Esophagus muscularis mucosa (tissue), 4 donors: ENCODE measurements at places on chromosomes 5 and 9.

DNA sequence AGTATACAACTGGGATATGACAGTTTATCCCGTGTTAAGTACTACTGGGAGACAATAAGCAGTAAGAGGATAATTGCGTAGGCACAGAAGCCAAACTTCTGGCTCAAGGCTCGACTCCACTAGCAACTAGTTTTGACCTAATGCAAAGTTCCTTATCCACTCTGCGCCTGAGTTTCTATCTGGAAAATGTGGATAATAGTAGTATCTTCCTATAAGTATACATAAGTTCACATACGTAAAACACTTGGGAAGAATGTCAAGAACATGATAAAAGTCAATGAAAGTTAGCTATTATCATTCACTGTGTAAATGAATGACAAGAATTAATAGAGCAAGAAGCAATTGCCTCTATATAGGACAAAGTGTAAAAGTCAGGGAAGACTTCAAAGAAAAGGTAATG, 45.7 kb downstream of the FTMT start:
- no peaks in the 10 kb centered on the region for H3K27me3 ChIP-seq
- no peaks in the 10 kb centered on the region for H3K36me3 ChIP-seq
- H3K4me3 ChIP-seq = no peak overlapping the region
- DNase-seq = no peak
- H3K4me1 ChIP-seq = no peaks in the 10 kb centered on the region

DNA sequence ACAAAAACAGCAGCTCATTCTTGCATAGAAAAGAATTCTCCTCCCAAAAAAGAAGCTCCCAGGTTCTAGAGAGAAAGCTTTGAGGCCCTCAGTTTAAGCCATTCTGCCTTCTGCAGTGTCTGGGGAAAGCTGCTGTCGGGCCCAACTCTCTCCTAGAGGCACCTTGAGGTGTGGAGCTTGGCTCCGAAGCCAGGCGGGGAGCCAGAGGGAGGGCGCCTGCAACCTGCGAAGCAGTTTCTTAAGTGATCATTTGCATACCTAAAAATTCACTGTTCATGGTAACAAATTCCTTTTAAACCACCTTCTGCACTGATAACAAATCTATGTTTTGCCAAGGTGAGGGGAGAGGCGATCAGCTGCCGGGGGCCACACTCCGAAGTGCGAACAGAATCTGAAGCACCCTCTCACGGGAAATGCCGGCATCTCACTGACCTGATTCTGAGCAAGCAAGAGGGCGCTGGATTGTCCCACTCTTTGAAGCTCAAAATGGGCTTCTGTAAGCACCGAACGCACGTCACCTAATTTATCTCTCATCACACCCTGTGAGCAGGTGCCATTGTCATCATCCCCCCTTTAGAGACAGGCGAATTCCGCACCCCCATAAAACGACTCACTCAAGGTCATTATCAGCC, 86.1 kb downstream of the GTF3C4 start:
- H3K27me3 ChIP-seq = no peaks in the 10 kb centered on the region
- H3K36me3 ChIP-seq = no peaks in the 10 kb centered on the region
- DNase-seq = no peak
- H3K4me3 ChIP-seq = no peak overlapping the region
- no peaks in the 10 kb centered on the region for H3K4me1 ChIP-seq

DNA sequence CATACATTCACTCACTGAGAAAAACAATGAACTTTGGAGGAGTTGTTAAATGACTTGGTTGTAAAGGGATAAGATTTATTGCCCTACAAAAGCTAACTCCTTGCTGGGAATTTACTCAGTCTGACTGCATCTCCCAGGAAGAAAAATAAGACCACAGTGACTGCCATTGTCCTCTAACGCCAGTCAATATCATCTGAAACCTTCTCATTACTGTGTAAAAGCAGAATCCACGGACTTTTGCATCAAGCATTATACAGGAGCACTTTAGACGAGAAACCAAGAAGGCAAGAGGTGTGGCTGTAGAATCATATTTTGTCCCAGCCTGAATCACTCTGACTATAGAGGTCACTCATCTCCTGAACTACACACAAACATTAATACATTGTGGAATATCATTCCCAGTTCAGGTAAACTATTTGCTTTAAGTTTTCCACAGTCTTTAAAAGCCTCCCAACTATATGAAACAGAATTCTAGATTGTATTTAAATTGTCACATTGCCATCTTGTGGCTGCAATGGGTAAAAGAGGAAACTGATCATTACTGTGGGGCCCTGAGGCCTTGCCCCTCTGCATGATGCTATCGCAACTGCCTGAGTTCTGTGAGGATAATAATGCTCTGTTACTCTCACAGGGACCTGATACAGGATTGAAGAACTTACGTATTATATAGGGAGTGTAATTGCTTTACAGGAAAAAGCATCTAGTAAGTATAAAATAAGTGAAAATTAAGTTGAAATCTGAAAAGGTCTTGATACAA, 142.9 kb downstream of the SLCO4C1 start:
- H3K27ac ChIP-seq = no peak overlapping the region
- H3K4me1 ChIP-seq = no peaks in the 10 kb centered on the region
- no peaks in the 10 kb centered on the region for H3K27me3 ChIP-seq
- H3K4me3 ChIP-seq = no peak overlapping the region
- no peak for DNase-seq

GRCh38 chr9:38233343-38233742, 159.2 kb upstream of the ALDH1B1 start:
- H3K4me1 ChIP-seq = no peaks in the 10 kb centered on the region
- no peaks in the 10 kb centered on the region for H3K27me3 ChIP-seq
- H3K27ac ChIP-seq = no peak overlapping the region
- no peaks in the 10 kb centered on the region for H3K36me3 ChIP-seq
- H3K4me3 ChIP-seq = no peak overlapping the region

GRCh38 chr9:23278561-23278960, 547.5 kb downstream of the ELAVL2 start:
- H3K27ac ChIP-seq = no peak overlapping the region
- no peaks in the 10 kb centered on the region for H3K36me3 ChIP-seq
- H3K4me1 ChIP-seq = no peaks in the 10 kb centered on the region
- H3K27me3 ChIP-seq = no peaks in the 10 kb centered on the region

DNA sequence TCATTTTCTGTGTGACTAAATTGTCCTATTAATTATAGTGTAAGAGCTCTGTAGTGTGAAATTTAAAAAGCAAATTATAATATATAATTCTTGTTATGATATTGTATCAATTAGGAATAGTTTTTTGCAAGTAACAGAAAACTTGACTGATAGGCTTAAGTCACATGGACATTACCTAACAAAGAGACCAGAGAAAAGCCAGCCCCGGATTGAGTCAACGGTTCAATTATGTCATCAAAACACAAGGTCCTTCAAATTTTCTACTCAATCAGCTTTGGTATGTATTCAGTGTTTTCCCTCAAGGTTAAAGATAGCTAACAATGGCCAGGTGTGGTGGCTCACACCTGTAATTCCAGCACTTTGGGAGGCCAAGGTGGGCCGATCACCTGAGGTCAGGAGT, 126.7 kb upstream of the PTGER4 start:
- peaks cover 13% of the 10 kb centered on the region for H3K4me1 ChIP-seq
- H3K4me3 ChIP-seq = no peak overlapping the region
- DNase-seq = no peak
- no peak overlapping the region for H3K27ac ChIP-seq
- H3K27me3 ChIP-seq = no peaks in the 10 kb centered on the region

GRCh38 chr5:76490960-76491359, 87.9 kb downstream of the IQGAP2 start:
- H3K4me1 ChIP-seq = no peaks in the 10 kb centered on the region
- H3K27me3 ChIP-seq = no peaks in the 10 kb centered on the region
- no peak overlapping the region for H3K27ac ChIP-seq
- H3K4me3 ChIP-seq = no peak overlapping the region
- no peaks in the 10 kb centered on the region for H3K36me3 ChIP-seq
- DNase-seq = no peak

- no peak overlapping the region for H3K4me3 ChIP-seq
- no peak overlapping the region for H3K27ac ChIP-seq
- DNase-seq = no peak
- H3K36me3 ChIP-seq = no peaks in the 10 kb centered on the region
Measured at GRCh38 chr5:66744040-66744439, 147.8 kb downstream of the MAST4 start.

- no peak overlapping the region for H3K4me3 ChIP-seq
- peak overlapping the region; percentile 78 for H3K27ac ChIP-seq
- no peaks in the 10 kb centered on the region for H3K27me3 ChIP-seq
- no peak for DNase-seq
- H3K4me1 ChIP-seq = peaks cover 18% of the 10 kb centered on the region
Measured at GRCh38 chr9:97703437-97704344, 6.6 kb upstream of the XPA start.

DNA sequence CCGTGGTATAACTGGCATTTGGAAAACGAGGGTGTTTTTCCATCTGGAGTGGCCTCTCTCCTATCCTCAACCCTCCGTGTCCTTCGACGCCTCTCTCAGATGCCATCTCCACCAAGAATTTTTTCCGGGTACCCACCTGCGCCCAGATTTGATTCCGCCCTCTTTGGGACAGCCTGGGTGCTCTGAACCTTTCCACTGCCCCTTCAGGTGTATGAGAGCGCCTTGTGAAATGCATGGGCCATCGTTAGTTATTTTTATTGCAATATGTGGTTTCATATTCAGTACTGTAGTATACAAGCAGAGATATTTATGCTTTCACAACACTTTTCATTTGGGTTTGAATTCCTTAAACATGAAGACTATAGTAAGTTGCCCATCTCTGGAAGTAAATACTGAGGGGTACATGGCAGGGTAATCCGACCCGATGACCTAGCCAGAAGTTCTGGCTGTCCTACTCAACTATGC, 78.2 kb upstream of the IFNE start:
- H3K27me3 ChIP-seq = peaks cover 38% of the 10 kb centered on the region
- no peak overlapping the region for H3K27ac ChIP-seq
- H3K4me3 ChIP-seq = peak overlapping the region; percentile 60

- no peak overlapping the region for H3K27ac ChIP-seq
- no peaks in the 10 kb centered on the region for H3K27me3 ChIP-seq
- peaks cover under 1% of the 10 kb centered on the region for H3K4me1 ChIP-seq
- peaks cover 78% of the 10 kb centered on the region for H3K36me3 ChIP-seq
- no peak for DNase-seq
- H3K4me3 ChIP-seq = no peak overlapping the region
Measured at GRCh38 chr9:135486267-135487065, 6.9 kb downstream of the PPP1R26 start.

DNA sequence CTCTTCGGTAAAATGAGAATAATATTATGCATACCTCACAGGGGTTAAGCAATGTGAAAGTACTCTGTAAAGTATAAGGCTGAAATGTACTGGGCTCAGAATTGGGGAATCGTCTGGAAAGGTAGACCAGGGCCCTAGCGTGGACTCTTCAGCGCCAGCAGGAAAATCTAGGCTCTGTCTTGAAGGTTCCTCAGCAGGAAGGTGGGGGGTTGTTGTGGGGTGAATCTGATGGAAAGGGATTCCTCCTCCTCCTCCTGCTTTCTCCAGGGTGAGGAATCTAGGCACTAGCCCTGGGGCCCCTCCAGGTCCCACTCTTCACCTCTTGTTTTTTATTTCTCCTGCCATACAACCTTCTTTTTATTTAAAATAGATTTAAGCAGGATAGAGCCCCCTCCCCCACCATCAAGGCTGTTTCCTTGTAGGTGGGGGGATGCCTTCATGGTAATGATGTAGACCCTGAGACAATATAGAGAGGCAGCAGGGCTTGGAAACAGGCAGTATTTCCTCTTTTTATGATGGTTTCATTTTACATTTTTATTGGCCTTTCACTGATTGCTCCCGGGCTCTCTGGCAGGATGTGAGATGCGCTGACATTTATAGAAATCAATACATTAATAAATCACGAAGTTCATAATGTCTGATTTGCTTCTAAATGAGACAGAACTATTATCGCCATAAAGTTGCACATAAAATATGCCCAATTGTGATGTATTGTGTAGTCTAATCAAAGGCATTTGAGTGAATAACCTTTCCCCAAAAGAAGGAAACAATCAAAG, 78.9 kb upstream of the GABRP start:
- no peaks in the 10 kb centered on the region for H3K4me1 ChIP-seq
- no peak for DNase-seq
- no peak overlapping the region for H3K27ac ChIP-seq

GRCh38 chr9:137198051-137198901, 2.3 kb downstream of the TPRN start:
- peaks cover 55% of the 10 kb centered on the region for H3K4me1 ChIP-seq
- no peaks in the 10 kb centered on the region for H3K27me3 ChIP-seq
- no peak overlapping the region for H3K4me3 ChIP-seq
- no peaks in the 10 kb centered on the region for H3K36me3 ChIP-seq
